ENCODE measurements at places on chromosomes 4 and X.

- no peak for DNase-seq
Measured at GRCh38 chrX:117711782-117712181, 404.8 kb downstream of the KLHL13 start.

- no peak for DNase-seq
Measured at GRCh38 chrX:48451708-48452107, 18.4 kb downstream of the SLC38A5 start.

DNA sequence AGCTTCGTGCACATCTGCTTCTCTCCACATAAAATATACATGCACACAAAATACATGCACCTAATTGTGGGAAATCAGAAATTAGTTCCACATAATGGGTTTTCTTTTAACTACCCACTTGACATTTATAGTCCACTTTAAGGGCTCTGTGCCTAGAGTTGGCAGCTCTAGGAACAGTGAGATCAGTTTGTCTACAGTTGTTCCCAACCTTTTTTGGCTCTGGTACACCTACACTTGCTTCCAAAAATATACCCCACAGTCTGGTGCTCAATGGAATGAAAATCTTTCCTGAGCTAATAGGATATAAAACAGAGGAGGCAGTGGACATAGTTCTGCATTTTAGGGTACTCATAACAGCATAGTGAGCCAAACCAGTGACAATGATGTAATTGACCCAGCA lies 36.1 kb downstream of the HDAC8 start:
- DNase-seq, result no peak

GRCh38 chrX:151702741-151703340 lies 7.6 kb downstream of the PRRG3 start:
- DNase-seq, result no peak

- DNase-seq, result no peak
Measured at GRCh38 chr4:101727238-101727637, 63.3 kb upstream of the BANK1 start.

DNA sequence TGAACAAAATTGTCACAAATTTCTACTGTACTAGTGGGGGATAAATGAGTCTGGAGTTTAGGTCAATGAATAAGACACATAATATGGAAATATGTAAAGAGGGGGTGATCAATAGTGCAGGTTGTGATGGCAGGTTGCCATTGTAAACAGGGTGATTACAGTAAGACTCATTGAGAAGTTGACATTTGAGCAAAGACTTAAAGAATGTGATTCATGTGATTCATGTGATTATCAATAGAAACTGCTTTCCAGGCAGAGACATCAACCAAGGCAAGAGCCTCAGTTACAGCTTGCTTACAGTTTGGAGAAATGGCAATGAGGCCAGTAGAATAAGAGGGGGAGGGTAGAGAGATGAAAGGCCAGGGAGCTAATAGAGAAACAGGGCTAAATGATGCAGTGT lies 45.8 kb upstream of the GIMD1 start:
- DNase-seq, result no peak

DNA sequence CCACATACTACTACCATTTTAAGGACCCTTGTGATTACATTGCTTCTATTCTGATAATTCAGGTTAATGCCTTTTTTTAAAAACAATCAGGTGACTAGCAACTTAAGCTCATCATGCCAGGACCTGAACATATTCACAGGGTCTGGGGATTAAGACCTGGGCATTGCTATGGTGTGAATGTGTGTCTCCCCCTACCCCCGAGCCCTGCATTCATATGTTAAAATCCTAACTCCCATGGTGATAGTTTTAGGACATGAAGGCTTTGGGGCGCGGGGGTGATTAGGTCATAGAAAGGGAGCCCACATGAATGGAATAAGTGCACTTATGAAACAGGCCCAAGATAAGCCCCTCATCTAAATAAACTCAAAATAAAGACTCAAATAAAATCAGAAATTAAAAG lies 734.4 kb upstream of the PABPC4L start:
- no peak for DNase-seq

DNA sequence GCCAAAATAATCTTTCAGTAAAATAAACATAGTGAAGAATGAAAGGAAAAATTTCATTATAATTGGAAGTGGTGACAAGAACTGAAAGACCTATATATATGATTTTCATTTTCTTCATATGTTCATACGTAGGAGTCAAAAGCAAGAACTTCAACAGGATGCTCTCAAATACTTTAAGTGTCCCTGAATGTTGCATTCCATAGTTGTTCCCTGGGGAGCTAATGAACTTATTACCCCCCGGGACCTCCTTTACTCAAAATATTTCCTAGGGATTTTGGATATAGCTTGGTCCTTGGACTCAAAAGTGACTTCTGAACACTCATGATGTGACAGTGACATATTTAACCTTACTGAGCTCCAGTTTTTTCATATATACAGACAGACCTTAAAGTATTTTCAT lies 44.9 kb upstream of the NDST4 start:
- DNase-seq, result no peak

DNA sequence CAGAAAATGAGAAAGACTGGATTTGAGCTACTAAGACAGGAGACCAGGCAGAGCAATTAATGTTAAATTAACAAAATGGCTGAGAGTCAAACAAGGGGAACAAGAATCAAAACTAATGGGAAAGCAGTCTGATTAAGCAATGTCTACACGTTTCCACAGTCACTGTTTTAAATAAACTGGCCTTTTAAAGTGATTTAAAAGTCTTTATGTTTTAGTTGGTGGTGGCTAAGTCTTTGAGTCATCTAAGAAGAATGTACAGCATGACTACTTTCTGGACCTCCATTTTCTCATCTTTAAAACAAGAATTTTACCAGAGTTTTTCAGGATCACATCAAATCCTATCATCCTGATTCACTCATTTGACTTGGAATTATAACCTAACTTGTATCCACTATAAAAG lies 233.8 kb downstream of the ENOX2 start:
- no peak for DNase-seq

- DNase-seq, result no peak
Measured at GRCh38 chrX:101550751-101551379, 518 bp downstream of the ARMCX1 start.

- DNase-seq, result no peak
Measured at GRCh38 chrX:41407816-41408215, 39.3 kb upstream of the NYX start.

GRCh38 chr4:153684182-153684970 lies at the start of gene TLR2:
TSS of gene TLR2 (plus strand) at chr4:153684280. CDS start at chr4:153702908, 18,628 bp downstream.
- no peak for DNase-seq

DNA sequence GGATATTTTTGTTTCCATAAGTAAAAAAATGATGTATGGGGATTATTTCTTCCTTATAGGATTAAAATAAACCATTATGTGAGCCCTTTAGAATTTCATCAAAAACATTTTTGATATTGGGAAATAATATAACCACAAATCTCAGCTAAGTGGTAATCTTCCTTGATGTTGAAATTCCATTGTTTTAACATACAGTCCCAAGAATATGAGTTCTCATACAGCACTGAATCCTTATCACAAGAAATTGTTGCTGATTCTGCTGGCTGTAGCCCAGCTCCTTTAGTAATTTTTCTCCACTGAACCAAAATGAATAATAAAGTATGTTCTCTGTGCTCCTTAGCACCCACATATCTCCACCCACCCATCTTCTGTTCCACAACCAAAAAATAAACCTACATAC lies 41.9 kb upstream of the FAM47B start:
- DNase-seq, result no peak

- DNase-seq, result no peak
Measured at GRCh38 chr4:73703320-73703719, 37.0 kb upstream of the CXCL8 start.

- DNase-seq, result no peak
Measured at GRCh38 chrX:1380672-1381233, 11.2 kb downstream of the SLC25A6 start.

DNA sequence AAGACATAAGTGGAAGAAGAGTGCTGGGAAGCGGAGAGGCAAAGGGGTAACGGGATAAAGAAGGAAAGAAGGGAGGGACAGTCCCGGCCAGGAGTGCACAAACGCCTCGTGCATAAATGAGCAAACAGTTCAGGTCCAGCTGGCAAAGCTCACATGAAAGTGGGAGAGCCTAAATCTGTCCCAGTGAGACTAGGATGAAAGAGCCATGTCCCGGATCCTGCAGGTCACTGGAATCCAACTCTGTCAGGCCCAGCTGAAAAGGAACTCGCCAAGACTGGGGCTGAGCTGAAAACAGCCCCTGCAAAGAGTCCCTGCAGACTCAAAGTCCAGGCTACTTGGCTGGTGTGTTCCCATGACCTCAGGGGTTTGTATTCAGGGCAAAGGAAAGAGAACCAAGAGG lies 38.0 kb upstream of the CRMP1 start:
- no peak for DNase-seq

GRCh38 chr4:111045992-111046391 lies 423.1 kb upstream of the PITX2 start:
- DNase-seq, result no peak

- no peak for DNase-seq
Measured at GRCh38 chr4:151231915-151232595, 44.9 kb upstream of the PRSS48 start.

GRCh38 chr4:28287831-28288233 lies 1427.2 kb downstream of the STIM2 start:
- no peak for DNase-seq

DNA sequence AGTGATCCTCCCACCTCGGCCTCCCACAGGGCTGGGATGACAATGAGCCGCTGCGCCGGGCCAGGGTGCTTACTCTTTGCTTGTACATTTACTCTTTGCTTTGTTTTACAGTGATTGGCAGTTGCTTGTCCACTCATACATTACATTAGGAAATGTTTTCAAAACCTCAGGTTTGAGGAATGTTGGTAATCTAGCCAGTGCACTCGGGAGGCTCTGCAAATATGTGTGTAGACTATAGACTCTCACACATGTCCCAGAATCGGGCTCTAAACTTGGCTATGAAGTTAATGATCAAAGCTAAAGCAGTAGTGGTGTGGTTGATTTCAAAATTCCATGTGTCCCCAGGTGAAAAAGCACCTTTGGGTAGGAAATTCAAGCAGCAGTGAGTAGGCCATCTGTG lies 20.5 kb downstream of the TRMT44 start:
- DNase-seq, result no peak

DNA sequence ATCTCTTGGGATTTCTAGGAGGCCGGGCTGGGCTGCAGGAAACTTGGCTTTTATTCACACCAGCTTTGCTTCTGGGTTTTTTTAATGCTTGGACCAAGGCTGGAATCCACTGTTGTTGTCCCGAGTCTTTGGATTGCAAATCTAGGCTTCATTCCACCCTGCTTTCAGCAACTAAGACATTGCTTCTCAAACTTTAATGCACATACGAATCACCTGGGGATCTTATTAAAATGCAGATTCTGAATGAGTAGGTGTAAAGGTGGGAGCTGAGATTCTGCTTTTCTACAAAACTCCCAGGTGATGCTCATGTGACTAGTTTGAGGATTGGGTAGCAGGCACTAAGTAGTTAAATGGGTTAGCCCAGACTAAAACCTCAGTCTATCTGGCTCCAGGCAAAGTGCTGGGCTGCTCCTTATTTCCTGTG lies 39.2 kb upstream of the GPC4 start:
- no peak for DNase-seq

- no peak for DNase-seq
Measured at GRCh38 chrX:129846716-129847115, 3.0 kb upstream of the ZDHHC9 start.

- no peak for DNase-seq
Measured at GRCh38 chr4:77818073-77818601, 1.0 kb downstream of the CNOT6L start.

GRCh38 chrX:120769576-120770341 lies 105.9 kb downstream of the CT47B1 start:
- DNase-seq, result no peak

GRCh38 chr4:40316333-40316781 lies 18.8 kb upstream of the CHRNA9 start:
- DNase-seq, result no peak

DNA sequence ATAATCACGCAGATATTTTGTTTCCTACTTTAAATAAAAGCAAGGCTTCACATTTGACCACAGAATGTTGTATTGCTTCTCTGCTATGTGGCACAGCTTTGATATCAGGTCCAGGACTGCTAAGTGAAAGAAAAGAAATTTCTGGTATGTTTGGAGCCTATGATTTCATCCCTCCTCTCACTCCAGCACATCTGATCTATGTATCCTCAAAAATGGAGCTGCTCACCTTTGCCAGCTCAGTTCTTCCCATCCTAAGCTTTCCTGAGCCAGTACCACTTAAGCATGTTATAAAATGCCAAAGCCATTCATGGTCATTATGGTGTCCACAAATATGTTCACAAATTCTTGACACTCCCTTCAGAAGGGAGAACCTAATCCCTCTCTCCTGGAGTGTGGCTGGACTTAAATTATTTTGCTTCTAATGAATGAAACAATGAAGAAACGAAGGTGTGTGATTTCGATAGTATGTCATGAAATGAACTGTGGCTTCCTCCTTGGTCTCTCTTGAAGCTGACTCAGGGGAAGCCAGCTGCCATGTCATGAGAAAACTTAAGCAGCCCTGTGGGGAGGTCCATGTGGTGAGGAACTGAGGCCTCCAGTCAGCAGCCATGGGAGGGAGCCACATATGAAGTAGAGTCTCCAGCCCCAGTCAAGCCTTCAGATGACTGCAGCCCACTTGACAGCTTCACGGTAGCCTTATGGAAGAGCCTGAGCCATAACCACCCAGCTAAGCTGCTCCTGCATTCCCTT lies 207.7 kb downstream of the MGST2 start:
- DNase-seq, result no peak

- DNase-seq, result no peak
Measured at GRCh38 chrX:139203651-139204570, 326.6 kb upstream of the F9 start.

DNA sequence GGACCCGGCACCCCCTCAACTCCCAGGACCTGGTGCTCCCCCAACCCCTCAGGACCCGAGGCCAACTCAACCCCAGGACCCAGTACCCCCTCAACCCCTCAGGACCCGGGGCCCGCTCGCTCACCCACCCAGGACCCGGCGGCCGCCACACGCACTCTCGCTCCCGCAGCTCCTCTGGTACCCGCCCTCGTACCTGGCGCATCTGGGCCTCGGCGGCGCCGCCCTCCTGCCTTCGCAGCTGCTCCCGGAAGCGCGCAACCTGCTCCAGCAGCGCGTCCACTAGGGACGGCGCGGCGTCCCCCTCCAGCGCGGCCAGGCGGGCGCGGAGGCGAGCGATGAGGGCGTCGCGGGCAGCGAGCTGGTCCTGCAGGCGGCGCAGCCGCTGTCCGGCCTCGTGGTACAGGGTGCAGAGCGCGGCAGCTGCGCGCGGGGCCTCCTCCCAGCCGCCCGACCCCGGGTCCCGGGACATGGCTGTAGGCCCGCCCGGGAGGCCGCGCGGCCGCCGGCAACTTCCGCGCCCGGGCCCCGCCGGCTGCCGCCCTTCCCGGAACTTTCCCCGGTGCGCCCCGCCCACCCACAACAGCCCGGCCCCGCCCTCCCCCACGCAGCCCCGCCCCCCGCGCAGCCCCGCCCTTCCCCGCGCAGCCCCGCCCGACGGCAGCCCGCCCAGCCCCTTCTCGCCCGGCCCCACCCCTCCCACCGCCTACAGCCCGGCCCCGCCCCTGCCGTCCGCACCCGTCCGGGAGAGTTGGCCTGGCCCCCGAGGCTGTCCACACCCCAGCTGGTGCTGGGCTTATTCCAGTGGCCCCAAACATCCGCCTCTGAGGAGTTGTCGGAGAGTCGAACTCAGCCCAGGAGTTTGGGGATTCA lies at the start of gene TNIP2:
TSS of gene TNIP2 (minus strand) at position 516 of the 870 bp plus-strand sequence. CDS start at position 469, 47 bp downstream.
- DNase-seq, result peak; percentile 40

All from activated CD8-positive, alpha-beta memory T cell treated with anti-CD3 and anti-CD28 coated beads for 1 hour (primary cell).